ENCODE measurements at places on chromosomes 2 and 18. TPM values are rescaled to one million over a fixed set of nuclear protein-coding genes. Genes with fewer than 3 reads are reported as not detected.

- no peak for DNase-seq
Measured at GRCh38 chr2:15307526-15307925, 253.6 kb downstream of the NBAS start.

DNA sequence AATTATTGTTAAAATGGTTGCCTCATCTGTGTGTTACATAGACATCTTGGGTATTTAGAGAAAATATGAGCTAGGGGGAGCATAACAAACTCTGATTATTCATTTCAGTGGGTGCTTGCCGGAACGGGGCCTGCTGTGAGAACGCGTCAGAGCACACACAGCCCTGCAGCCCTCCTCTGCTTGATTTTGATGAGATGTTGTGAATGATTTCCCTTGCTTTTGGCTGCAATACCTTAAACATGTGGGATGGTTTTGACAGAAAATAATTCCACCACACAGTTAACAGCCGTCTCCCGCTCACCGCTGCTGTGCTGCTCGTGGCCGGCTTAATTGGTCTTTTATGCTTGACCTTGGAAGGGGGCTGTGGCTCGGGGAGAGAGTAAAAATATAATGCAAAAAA is 49.9 kb upstream of the TXNDC2 start:
- no peak for DNase-seq

GRCh38 chr2:164928101-164928673 is 27.1 kb downstream of the SLC38A11 start:
- no peak for DNase-seq

DNA sequence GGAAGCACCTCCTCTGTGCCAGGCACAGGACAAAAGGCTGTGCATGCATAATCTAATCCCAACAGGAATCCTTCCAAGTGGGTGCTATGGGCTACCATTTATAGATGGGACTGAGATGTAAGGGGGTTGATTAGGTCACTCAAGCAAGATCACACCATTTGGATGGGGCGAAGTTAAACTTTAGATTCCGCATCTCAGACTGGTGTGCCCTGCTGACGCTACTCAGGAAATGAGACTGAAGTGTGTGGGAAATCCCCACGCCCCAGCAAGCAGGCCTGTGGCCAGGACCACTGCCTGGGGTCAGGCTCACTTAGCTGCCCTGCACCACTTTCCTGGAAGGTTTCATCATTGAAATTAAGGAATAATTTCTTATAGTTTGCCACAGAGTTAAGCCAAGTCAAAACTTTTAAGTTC is 70.5 kb upstream of the PPP1CB start:
- no peak for DNase-seq

DNA sequence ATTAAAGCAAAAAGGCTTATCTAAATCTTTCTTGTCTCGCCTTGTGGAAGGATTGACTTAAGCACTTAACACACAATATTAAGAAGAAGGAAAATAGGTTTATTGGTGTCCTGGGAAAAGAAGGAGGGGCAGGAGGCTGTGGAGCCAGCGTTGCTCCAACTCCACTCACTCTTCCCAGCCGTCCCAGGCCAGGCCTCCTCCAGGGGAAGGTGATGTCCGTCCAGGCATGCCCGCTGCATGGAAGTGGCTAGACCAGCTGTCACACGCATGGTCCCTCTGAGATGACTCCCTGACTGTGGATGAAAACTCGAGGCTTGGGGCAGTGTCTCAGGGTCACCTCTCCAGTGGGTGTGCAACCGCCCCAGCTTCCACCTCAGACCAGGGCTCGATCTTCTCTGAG is 281.1 kb downstream of the GALR1 start:
- no peak for DNase-seq

- DNase-seq = no peak
Measured at GRCh38 chr2:41483982-41484857, 563.6 kb upstream of the PKDCC start.

- no peak for DNase-seq
Measured at GRCh38 chr2:99695130-99695943, 205.5 kb upstream of the REV1 start.

DNA sequence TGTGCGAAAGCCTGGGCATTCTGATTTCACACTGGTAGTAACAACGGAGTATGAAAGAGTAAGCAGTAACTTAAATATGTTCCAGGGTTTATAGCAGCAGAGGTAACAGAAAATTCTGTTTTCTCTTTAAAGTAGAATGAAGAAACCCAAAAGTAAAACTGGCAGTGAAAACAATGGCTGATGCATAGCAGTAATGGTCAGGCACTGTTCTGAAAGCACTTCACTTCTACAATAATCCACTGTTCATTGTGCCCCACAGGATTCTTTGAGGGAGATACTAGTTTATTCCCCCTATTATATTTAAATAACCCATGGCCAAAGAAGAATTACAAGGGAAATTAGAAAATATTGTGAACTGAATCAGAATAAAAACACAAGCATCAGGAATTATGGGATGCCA is 9.3 kb upstream of the DNAJC10 start:
- no peak for DNase-seq

GRCh38 chr2:227473122-227473461 is 1.1 kb downstream of the AGFG1 start:
- DNase-seq = no peak

The SCN9A gene
- polyA plus RNA-seq = 2.9 TPM
